ENCODE measurements at places on chromosomes 12 and 14.

DNA sequence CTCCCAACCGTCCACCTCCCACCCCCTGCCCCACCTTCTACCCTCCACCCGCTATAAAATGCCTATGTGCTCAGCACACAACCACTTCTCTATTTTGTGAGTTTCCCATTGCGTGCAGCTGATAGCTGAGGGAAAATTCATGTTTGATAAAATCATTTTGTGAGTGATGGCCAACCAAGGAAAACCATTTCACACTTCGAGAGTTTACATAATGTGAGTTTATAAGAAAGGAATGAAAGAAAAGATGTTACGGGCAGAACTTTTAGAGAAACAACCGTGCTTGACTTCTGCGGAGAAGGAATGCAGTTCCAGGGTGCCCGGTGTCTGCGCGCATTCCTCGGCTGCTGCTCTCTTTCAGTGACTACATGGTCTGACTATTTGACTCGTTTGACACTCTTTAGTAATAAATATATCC, 140.9 kb downstream of the EFCAB11 start:
- no peak for DNase-seq

DNA sequence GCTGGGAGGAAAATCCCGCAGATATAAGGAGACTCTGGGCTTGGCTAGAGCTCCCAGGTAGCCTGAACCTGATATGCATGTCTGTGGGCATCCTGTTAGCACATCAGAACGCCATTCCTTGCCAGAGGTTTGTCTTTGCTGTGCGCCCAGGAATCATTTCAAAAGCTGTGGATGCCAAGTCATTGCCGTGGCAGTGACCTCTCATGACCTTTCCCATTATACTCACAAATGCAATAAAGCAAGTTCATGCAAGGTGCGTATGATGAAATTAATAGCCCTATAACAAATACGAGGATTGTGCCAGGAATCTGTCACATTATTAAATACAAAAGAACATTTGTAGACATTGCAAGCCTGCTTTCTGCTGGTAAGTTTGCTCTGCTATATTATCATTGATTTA, 229.1 kb upstream of the PELI2 start:
- DNase-seq = no peak

DNA sequence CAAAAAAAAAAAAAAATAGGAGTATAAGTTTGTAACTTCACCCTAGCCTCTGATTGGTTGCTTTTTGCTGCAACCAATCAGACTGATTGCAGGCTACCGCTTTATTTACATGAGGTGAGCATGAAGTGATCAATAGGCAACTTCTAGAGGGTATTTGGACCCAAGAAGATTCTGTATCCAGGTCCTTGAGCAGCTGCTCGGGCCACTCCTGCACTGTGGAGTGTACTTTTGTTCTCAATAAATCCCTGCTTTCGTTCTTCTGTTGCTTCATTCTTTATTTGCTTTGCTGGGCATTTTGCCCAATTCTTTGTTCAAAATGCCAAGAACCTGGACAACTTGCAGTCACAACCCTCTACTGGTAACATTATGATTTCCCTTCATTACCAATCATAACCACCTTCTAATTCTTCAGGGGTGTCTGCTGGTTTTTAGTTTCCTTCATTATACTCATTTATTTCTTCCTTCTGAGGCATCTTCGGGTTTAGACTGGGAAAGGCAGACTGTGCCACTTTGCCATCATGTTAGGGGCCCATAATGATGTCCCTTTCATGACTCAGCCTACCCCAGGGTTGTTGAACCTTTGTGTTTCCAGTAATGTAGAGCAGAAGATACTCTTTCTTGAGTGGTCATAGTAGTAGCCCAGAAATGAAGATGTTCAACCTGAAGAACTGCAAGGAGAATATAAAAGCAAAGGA, 43.4 kb upstream of the LIMA1 start:
- DNase-seq = no peak

- DNase-seq = no peak
Observed at GRCh38 chr14:63045234-63045611, at the start of gene KCNH5. Gene KCNH5 (minus strand): TSS chr14:63045458. CDS start chr14:63045186, 272 bp downstream.

GRCh38 chr12:132507656-132508490, 17.9 kb downstream of the FBRSL1 start:
- no peak for DNase-seq

GRCh38 chr12:958588-959123, 9.2 kb upstream of the RAD52 start:
- DNase-seq = no peak

- DNase-seq = no peak
Observed at GRCh38 chr14:20019257-20019865, at the start of gene OR4K14. Gene OR4K14 (minus strand): TSS chr14:20019307. CDS start chr14:20015193, 4,114 bp downstream.

GRCh38 chr14:21037156-21037555, 2.5 kb upstream of the RNASE13 start:
- no peak for DNase-seq

GRCh38 chr12:7638760-7639555, 26.8 kb downstream of the APOBEC1 start:
- peak; percentile 75 for DNase-seq

GRCh38 chr12:42923583-42923982, 334.0 kb upstream of the PRICKLE1 start:
- DNase-seq = no peak

- DNase-seq = no peak
Observed at GRCh38 chr14:105456736-105457617, 17.6 kb upstream of the CRIP2 start.

DNA sequence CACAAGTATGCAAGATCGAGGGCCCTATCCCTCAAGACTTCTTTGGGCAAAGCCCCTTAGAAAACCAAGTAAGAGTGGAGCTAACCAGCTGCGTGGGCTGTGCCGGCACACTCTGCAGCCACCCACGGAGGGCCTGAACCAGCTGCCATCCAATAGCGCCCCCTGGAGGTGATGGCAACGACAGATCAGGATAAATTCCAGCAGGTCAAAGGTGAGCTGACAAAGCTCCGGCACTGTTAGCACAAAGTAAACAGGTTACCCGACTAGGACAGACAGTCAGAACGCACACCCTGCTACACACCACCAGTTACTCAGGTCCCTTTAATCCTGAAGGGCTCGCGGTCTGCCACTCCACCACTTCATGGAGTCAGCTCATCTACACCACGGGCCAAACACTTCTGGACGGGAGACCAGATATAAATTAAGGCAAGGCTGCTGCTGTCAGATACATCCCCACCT, 4.9 kb downstream of the ZBTB39 start:
- peak; percentile 62 for DNase-seq

- peak; percentile 67 for DNase-seq
Observed at GRCh38 chr14:80954687-80955299, 628 bp upstream of the TSHR start.

Data from activated CD4-positive, alpha-beta T cell treated with anti-CD3 and anti-CD28 coated beads for 24 hours (primary cell).